ENCODE measurements at places on chromosomes 5 and 9.

DNA sequence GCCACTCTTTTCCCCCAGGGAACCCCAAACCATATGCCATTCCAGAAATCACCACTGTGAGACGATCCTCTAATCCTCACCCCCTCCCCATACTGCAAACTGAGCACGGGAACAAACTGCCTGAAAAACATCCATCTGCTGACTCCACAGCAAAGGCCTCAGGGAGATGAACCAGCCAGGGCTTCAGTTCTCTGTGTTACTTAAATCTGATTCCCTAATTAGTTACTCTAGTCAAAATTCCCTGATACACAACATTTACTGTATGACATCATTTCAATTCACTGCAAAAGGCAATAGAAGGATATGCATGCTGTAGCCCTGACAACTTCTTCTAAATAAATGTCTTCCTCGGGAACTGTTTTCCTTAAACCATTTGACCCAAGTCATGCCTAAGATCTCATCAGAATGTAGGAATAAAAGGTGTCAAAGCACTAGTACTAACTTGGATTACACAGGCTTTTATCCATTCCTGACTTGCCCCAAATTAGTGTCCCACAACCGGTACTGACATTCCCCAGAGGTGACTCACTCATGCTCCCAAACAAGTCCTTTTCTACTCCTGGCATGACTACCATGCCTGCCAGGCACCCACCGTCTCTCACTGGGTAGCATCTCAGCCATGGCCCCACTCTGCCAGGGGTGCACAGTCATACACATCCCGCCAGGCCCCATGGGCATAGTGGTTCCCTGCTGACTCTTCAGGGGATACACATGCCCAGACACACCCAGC lies 35.0 kb downstream of the MTX3 start:
- DNase-seq = no peak

GRCh38 chr5:23506329-23507236 lies 826 bp upstream of the PRDM9 start:
- no peak for DNase-seq

DNA sequence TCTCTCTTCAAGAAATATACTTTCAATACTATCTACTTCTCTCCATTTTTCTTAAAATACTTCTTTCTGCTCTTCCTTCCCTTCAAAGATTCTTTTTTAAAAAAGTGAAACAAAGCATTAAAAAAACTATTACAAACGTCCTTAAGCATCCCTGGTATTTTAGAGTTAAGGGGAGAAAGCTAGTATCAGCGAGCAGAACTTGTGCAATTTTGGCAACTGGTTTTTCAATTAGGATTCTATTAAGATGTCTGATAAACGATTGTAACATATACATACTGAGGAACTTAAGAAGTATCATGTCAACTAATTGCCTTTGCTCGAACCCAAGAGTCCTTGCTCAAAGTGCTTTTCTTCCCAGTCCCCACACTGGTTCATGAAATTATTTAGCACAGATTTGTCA lies 459.2 kb downstream of the BNC2 start:
- no peak for DNase-seq

DNA sequence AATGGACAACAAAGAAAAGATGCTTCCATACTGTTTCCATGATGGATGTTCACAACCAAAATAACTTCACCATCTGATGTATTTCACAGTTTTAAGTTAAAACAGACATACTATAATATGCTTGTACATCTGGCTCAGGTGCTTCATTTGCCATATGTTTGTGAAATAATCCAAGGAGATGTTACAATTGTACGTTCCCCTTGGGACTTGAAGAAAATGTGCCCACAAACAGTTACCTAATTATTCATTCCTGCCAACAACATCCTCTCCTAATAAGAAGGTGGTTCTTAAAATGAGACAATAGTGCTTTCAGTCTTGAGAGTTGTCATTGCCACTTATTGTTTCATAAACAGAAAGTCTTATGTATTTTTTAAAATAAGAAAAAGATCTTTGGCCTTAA lies 33.1 kb upstream of the SMARCA2 start:
- DNase-seq = no peak

DNA sequence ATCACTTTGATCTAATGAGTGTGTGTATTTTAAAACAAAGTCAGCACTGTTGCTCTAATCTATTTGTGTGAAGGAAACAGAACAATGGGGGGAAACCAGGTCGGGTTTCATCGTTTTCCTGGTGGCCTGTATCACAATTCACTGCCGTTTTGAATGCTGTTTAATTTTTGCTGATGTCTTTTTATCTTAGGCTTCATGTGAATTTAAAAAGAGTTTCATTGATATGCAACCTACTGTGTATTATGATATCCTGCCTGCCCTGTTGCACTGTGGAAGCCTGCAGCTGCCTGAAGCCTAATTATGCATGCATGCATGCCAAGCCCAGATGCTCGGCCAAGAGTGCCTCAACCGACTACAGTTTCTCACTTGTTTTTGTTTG lies 307.5 kb downstream of the ZNF608 start:
- no peak for DNase-seq

DNA sequence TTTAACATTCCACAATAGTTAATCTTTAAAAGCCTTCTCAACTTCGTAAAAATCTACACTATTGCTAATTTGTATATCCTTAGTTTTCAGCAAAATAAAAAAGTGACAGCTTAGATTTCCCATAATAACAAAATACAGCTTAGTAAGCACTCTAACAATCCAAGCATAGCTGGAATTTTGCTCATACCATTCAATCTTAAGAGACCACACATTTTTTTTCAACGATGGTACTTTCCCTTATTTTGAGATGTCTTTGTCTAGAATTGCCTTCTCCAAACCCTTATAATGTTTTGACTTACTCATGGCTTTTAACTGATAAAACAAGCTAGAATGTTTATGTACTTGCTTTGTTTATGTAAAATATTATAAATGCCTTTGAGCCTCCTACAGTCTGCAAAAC lies 65.6 kb downstream of the HOMER1 start:
- no peak for DNase-seq

DNA sequence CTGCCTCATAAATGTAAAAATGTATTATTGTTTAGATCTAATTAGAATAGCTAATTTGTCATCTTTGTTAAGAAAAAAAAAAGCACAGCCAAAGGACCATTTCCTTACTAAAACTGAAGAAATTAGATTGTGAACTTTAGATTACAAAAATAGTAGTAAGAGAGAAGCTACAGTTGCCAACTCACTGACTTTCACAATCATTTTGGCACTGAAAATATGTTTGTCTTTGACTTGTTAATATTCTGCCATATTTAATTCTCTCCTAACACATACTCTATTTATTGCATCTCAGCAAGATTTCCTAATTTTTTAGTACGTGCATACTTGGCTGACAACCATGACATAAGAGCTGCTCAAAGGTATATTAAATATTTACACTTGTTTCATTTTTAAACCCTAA lies 297.1 kb downstream of the TUSC1 start:
- no peak for DNase-seq

GRCh38 chr9:127185931-127186781 lies 63.7 kb upstream of the ANGPTL2 start:
- no peak for DNase-seq

GRCh38 chr5:170552621-170553115 lies 48.8 kb downstream of the KCNIP1 start:
- no peak for DNase-seq

DNA sequence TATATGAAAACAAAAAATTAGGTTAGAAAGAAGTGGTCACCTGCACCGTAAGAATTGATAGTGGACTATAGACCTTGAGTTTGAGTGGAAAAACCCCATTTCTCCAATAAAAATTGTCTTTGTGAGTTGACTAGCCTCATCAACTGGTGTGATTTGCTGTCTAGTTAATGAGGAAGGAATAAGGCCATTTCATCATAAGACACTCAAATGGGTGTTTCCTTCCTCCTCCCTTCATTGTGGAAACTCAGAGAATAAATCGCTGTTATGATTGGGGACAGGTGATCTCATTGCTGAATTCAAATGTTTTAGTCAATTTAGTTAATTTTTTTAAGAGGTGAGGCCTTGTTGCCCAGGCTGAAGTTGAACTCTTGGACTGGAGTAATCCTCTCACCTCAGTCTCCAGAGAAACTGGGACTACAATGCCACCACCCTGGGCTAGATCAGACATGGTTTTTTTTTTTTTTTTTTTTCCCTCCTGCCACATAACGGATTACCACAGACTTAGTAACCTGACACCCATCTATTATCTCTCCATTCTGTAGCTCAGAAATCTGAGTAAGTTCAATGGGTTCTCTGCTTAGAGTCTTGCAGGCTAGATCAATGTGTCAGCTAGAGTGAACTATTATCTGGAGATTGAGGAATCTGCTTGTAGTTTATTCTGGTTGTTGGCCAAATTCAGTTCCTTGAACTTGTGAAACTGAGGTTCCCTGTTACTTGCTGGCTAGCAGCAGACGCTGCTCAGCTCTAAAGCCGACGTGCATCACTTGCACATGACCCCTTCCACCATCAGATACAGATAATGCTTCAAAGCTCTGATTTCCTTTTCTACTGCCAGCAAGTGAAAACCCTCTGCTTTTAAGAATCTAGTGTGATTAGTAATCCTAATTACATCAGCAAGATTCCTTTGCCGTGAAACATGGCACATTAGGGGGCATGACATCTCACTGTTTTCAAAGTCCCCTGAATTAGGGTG lies 663.8 kb upstream of the CDH9 start:
- no peak for DNase-seq

- no peak for DNase-seq
Observed at GRCh38 chr5:80067531-80068245, 32.5 kb downstream of the THBS4 start.

GRCh38 chr9:75639971-75640610 lies 250.4 kb upstream of the PCSK5 start:
- DNase-seq = no peak

DNA sequence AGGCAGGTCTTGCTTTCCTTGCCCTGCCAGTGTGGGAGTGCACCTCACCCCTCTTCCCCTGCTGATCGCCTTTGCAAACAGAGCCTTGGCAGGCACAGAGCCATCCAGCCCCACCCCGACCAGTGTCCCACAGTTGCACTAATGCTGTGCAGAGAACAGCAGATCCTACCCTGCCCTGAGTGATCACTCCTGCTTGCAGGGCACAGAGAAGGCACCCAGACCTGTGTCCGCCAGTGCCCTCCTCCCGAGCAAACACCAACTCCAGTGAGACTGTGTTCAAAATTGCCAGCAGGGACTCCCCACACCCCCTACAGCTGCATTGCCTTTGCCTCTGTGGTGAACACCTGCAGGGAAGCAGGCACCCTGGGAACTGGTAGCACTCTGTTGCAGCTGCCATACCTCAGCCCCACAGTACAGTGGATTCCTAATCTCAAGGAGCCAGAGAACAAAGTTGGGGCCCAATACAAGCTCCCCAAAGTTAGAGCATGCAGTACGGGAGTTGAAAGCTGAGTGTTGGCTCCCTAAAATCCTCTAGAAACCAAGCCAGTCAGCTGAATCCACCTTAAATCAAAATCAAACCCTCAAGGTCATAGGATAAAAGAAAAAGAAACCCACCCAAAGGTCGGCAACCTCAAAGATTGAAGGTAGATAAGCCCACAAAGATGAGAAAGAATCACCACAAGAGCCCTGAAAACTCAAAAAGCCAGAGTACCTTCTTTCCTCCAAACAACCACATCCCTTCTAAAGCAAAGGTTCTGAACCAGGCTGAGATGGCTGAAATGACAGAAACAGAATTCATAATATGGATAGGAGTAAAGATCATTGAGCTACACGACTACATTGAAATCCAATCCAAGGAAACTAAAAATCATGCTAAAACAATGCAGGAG lies 92.9 kb upstream of the PIK3R1 start:
- no peak for DNase-seq

GRCh38 chr5:96049398-96050272 lies 88.0 kb upstream of the ELL2 start:
- no peak for DNase-seq

DNA sequence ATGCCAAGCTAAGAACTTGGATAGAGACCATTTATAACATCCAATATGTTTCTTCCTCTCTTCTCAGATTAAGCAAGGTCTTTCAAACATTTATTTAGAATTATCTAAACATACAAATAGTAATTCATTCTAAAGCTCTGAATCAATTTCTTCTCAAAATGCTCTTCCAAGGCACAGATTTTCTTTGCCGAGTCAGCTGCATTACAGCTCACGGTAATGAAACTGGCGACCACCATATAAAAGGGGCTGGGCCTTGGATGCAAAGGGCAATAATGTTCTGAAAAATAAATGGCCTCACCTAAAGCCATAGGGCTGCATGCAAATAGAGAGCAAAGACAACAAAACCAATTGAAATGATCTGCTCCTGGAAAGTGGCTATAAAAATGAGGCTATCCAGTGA lies 63.8 kb downstream of the MED27 start:
- no peak for DNase-seq

DNA sequence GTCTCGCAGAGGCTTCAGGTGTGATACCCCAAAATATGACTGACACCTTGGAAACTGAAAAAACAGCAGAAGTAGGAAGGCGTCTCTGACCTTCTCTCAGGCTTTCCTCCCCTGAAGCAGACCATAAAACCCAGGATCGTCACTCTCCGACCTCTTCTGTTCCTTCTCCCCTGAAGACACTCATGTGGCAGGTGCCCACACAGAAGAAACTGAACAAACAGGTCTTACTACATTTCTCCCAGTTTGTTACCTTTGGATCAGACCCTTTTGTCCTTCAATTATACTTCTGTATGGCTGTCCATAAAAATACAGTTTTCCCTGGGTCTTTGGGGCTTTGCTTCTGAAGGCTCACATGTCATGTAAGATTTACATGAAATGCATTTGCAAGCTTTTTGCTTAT lies 10.3 kb upstream of the PRUNE2 start:
- no peak for DNase-seq

DNA sequence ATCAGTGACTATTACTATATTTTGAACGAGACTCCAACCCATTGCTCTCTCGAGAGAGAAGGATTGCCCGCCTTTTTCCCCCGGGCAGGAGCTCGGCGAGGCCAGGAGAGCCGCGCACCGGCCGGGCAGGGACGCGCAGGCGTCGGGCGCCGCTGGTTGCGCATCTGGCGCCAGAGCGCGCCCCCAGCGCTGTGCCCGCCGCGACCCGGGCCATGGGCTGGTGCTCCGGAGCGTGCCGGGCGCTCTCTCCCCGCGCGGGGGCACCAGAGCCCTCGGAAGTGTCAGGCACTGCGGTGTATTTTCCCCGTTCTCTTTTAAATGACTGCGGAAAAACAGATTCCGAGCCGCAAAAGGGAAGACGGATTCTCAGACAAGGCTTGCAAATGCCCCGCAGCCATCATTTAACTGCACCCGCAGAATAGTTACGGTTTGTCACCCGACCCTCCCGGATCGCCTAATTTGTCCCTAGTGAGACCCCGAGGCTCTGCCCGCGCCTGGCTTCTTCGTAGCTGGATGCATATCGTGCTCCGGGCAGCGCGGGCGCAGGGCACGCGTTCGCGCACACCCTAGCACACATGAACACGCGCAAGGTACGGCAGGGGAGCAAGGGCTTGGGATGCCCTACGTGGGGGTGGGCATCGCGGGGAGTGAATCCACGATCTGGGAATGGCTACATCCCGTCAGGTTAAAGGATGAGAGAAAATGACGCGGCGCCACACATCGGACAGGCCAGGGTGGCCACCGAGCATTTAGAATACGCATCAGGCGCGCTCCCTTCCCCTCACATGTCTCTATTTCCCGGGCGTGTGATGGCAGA lies 1.1 kb upstream of the NTRK2 start:
- peak; percentile 48 for DNase-seq

Measured in GM12891 (cell line).